ENCODE measurements at places on chromosomes 1 and 21.

GRCh38 chr1:233281711-233282581, 13.6 kb downstream of the PCNX2 start:
- no peak for DNase-seq

DNA sequence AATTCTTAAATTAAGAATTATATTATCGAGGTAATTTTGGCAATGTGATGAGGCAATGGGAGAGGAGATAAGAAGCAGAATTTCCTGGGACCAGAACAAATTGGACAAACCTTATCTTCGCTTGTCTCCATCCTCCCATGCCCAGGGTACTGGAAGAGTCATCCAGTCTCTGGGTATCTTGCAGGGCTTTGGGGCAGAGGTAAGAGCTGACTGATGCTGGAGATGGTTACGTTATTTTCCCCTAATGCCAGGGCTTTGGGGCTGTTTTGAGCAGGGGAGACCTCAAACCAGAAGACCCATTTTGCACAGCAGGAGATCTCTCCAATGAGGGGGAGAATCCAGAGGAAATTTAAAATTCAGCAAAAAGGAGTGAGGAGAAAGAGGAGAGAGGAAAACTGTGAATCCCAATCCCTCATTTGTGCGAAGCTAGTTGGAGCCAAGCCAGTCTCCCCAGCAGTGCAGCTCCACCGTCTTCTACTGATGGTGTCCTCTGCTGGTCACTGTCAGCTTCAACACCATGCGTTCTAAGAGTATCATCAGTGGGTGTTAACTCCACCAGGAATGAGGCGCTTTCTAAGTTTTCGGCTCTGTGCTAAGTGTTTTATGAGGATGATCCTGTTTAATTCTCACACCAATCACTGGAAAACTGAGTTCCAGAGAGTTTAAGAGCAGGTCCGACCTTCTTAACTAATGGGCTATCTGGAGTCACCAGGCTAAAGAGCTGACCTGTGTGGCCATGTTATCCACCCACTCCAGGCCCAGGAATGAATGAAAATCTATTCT, 86.8 kb upstream of the CD34 start:
- peak; percentile 57 for DNase-seq

DNA sequence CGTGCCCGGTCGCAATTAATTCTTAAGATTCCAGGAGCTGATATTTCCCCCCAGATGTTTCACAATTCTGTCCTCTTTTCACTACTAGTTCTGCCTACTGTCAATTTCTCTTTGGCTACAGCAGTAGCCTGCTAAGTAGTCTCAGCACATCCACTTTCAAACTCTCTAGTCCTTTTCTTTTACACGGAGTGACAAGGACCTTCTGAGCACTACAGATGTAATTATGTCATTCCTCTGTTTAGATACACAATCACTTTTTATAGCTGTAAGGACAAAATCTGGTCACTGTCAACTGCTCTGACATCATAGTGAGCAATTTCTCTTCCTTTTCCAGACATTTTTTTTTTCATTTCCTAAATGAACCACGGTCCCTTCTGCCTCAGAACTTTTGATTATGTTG, 421.7 kb upstream of the CHRM3 start:
- no peak for DNase-seq

GRCh38 chr1:159845751-159846629, 16.5 kb downstream of the VSIG8 start:
- no peak for DNase-seq

GRCh38 chr1:7664147-7664892, 106.8 kb upstream of the VAMP3 start:
- DNase-seq, result no peak

- no peak for DNase-seq
Measured at GRCh38 chr1:192038567-192038966, 119.7 kb upstream of the RGS18 start.

DNA sequence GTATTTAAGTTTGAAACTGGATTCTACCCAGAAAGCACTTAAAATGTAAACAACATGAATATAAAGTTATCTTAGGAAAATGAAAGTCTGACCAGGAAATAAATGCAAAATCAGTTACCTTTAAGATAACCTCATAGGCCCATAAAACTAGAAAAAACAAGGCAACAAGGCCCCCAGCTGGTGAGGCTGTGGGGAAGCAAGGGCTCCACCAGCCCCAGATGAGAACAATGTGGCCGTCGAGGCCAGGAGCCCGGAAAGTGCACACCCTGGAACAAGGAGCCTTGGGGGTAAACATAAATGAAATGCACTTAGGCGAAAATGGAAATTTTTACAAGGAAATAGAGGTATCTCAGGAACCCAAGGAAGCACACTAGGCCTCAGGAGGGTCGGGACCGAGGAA, 37.9 kb upstream of the BMP8B start:
- DNase-seq, result no peak

GRCh38 chr1:36450270-36450918, at the start of gene OSCP1:
Gene OSCP1, minus strand, starts transcription at chr1:36450451. Its CDS starts 82 bp downstream, at chr1:36450369.
- peak; percentile 85 for DNase-seq

GRCh38 chr1:155522069-155522468, 40.5 kb downstream of the ASH1L start:
- DNase-seq, result no peak

DNA sequence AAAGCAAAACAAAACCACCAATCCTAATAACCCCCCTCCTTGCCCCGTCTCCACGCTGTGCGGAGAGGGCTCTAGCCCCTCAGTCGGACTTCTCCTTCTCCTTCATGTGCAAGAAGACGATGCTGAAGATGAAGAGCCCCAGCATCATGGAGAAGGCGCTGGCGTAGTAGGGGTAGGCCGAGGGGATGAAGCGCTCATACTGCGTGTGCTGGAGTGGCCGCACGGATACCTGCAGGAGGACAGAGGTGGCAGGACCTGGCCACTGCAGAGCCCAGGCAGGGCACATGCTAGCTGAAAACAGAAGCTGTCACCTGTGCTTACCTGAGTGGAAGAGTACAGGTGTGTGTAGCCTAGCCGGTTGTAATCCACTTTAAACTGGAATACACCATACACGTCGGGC, 8.9 kb downstream of the DDOST start:
- no peak for DNase-seq

GRCh38 chr21:38140207-38140903, 116.4 kb upstream of the KCNJ15 start:
- DNase-seq, result no peak

GRCh38 chr1:84403347-84403746, 5.1 kb downstream of the DNASE2B start:
- no peak for DNase-seq

- peak; percentile 15 for DNase-seq
Measured at GRCh38 chr1:43531107-43531905, 623 bp downstream of the PTPRF start.

DNA sequence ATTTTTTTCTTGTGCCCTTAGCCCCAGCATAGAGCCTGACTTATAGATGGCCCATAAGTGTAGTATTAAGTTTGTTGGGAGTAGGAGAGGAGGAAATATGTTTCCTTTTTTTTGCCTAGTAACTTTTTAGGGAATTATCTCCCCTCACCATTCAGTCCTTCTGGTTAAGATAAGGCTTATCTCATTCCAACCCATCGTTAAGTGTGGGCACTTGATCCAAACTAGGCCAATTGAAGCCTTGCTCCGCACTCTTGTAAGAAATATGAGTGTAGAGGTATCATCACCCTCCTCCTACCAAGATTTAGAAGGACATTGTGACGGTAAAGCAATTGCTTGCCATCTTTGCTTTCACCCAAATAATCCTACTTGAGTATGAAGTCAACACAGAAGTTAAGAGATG, 8.8 kb upstream of the FGGY start:
- DNase-seq, result no peak

GRCh38 chr1:245234217-245235081, 79.7 kb downstream of the KIF26B start:
- no peak for DNase-seq

GRCh38 chr1:164704954-164705353, 146.0 kb downstream of the PBX1 start:
- no peak for DNase-seq

- no peak for DNase-seq
Measured at GRCh38 chr1:41847733-41848132, 71.0 kb downstream of the HIVEP3 start.

DNA sequence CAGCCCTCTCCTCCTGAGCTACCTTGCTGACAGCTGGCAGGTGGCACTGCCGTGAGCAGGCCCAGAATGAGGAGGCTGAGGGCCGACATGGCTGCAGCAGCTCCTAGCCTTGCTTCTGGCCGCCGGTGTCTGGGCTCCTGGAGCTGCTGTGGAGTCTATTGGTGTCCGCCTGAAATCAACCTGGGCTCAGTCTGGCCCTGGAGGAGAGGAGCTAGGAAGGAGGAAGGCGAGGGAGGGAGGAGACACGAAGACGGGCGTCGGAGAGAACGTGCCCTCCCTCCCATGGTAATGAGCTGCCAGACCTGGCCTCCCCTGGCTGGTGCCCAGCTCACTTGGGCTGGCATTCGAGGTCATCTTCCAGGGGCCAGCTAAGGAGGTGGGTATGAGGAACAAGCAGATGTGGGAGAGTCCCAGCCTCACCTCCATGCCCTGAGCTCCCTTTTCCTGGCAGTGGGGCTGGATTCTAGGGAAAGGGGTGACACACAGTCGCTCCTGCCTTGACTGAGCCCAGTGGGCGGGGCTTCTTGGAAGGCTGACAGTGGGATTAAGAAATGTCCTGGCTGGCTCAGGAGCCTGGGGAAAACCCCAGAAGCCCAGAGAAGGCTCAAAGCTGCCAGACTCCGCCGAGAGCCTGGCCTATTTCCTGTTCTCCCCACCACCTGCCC, at the start of gene PDZK1IP1:
PDZK1IP1 (minus strand) TSS at position 193 of the 665 bp plus-strand sequence; CDS start at position 89, 104 bp downstream.
- DNase-seq, result no peak

- no peak for DNase-seq
Measured at GRCh38 chr1:55320891-55321290, 105.7 kb upstream of the USP24 start.

GRCh38 chr1:247337961-247338360, 6.3 kb upstream of the ZNF496 start:
- DNase-seq, result no peak

DNA sequence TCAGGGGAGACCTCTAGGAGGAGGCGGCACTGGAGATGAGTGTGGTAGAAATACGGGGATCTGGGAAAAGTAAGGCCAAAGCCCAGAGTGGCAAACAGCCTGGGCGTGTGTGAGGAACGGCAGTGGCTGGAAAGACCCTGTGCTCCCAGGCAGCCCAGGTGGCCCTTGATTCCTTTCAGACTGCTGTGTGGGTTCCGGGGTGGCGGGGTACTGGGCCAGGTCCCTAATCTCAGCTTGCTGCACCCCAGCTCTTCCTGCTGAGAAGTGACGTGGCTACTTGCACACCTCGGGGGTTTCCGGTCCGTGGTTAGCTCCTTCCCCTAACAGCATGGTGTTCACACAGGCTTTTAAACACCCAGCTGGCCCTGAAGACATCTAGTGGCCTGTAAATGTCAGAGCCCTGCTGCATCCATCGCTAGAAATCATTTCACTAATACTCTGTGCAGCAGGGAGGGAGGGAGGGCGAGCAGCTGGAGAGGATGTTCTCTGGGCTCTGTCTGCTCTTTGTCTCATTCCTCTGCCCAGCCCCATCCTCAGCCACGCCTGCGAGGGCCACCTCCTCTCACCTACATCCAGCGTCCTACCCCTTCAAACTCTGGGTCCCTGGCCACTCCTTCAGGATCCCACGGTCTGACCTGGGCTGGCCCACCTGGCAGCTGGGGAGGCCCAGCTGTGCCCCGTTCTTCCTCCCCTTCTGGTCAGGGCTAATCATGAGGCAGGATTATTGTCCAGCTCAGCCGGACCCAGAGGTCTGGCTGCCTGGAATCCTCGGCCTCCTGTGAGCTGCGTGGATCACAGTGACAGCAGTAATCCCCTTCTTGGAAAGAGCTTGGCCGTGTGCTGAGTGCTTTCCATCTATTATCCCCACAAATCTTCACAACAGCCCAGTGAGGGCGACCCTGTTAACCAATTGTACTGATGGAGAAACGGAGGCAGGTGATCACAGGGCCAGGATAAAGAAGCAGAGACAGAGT, 7.2 kb downstream of the ZDHHC18 start:
- DNase-seq, result peak; percentile 90

GRCh38 chr1:157186281-157186992, 48.2 kb upstream of the ETV3 start:
- DNase-seq, result no peak

DNA sequence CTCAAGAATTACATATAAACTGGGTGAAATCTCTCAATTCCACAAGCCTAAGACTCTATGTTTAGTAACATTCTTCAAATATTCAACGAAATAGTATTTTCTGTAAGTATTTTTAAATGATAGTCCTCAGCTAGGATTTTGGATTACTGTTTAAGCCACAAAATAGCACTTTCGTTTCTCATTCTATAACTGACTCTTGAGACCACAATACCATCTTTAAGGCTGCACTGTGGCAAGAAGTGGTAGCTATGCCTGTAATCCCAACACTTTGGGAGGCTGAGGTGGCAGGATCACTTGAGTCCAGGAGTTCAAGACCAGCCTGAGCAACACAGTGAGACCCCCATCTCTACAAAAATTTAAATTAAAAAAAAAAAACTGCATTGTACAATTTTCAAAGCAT, 126.7 kb downstream of the CDC42BPA start:
- DNase-seq, result no peak

DNA sequence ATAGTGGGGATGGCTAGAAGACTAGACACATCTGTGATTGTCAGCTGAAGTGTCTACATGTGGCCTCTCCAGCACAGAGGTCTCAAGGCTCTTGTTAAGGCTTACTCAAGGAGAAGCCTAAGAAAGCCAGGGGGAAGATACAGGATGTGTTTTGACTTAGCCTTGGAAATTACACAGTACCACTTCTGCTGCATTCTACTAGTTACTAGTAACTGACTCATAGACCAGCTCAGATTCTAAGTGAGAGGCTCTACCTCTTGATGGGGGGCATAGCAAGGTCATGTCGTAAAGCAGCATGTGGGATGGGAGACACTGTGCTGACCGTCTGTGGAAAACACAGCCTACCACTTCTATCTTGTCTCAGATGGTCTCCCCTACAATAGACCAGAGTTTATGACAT, 99.5 kb downstream of the UBE2U start:
- no peak for DNase-seq

- peak; percentile 26 for DNase-seq
Measured at GRCh38 chr1:9651565-9652378, at the start of gene PIK3CD. Gene PIK3CD, plus strand, starts transcription at chr1:9651731. Its CDS starts 58,725 bp downstream, at chr1:9710456.

- DNase-seq, result no peak
Measured at GRCh38 chr1:105736349-105736748, 1320.1 kb upstream of the PRMT6 start.

- DNase-seq, result no peak
Measured at GRCh38 chr1:8397511-8397910, 79.6 kb downstream of the SLC45A1 start.

GRCh38 chr1:48758976-48759375, 17.7 kb downstream of the BEND5 start:
- DNase-seq, result no peak

DNA sequence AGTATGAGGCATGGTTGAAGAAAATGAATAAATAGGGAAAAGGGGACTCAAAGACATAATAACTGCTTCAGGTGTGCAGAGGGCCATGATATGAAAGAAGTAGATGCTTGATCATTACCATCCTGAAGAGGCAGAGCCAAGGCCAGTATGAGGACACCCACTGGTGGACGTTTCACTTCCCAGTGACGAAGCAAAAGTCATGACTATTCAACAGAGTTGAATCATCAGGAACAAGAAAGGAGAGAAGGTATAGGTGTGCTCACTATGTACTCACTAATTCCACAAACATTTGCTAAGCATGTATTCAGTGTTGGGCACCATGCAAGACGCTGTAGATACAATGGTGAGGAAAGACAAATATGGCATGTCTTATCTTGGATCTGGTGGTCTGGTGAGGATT, 319.2 kb upstream of the RUNX1 start:
- DNase-seq, result no peak

Data from CD8-positive, alpha-beta memory T cell (primary cell).